ENCODE measurements at places on chromosomes 1 and 21.

GRCh38 chr1:97980530-97980929 lies 59.7 kb upstream of the DPYD start:
- no peak for DNase-seq

- no peak for DNase-seq
Measured at GRCh38 chr1:86825319-86825718, 88.6 kb downstream of the SELENOF start.

- no peak for DNase-seq
Measured at GRCh38 chr1:31981456-31981839, 32.2 kb upstream of the KHDRBS1 start.

DNA sequence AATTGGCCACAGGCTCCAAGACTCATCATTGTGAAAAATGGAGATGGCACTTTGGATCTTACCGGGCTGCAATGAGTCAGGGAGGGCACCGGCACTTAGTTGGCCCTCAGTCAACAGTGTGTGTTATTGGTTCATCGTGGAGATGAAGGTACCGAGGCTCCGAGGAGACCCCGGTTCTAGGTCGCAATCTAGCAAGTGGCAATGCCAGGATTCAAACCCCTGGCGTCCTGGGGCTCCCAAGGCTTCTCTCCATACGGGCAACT lies 49.0 kb upstream of the ACOT11 start:
- no peak for DNase-seq

GRCh38 chr1:65793359-65793732 lies 651 bp downstream of the PDE4B start:
- DNase-seq, result no peak

DNA sequence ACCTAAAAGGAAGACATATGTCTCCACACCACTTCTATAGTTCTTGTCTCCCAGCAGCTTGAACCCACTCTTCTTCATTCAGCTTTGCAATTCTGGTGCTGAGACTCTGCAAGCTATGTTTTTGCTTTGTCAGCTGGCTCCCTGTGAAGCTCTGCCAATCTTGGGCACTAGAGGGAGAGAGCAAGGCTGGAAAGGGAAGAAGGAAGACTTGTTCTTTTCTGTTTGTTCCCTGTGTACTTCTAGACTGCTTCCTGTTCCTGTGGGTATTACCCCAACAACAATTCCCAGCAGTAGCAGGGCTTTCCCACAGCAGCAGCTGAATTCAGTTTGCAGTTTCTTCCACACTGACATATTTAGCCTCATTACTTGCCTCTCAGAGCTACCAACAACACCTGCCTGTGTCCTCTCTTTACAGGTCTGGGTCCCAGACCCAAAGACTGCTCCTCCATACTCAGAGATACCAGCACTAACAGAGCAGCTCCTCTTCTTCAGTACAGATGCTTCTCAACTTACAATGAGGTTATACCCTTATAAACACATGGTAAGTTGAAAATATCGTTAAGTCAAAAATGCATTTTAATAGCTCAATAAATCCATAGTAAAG lies 275.2 kb upstream of the NEGR1 start:
- no peak for DNase-seq

GRCh38 chr1:57632401-57632800 lies 208.5 kb upstream of the DAB1 start:
- DNase-seq, result no peak

GRCh38 chr1:159646687-159647086 lies 59.1 kb downstream of the APCS start:
- DNase-seq, result no peak

DNA sequence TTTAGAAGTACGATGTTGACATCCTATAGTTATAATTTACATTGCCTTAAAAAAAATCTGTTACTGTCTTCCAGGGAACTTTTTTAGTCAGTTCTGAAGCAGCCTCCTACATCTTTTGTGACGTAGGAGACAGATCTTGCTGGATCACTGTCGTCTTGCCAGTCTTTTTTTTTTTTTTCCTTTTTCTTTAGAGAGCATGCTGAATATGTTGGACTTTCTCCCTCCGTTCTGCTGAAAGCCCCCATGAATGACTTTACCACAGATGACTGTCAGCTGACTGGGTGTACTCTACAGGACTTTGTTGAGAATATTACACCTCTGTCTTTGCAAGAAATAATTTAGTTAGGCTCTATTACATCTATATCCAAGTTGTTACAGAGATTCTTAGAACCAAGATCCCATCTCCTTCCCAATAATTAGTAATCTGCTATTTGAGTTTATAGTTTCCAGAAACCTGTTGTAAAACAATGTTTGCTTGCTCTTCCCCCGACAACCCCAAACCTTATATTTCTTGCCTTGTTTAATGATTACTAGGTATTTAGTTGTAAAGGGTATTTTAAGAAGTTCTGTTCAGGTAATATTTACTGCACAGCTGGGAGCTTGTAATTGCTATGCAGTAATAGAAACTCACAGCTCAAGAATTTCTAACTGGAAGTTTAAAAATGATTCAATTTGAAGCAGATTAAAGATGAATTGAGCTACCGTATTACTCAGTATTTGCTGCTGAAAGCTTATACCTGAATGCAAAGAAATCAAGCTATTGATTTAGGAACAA lies 61.8 kb downstream of the RASAL2 start:
- DNase-seq, result no peak

DNA sequence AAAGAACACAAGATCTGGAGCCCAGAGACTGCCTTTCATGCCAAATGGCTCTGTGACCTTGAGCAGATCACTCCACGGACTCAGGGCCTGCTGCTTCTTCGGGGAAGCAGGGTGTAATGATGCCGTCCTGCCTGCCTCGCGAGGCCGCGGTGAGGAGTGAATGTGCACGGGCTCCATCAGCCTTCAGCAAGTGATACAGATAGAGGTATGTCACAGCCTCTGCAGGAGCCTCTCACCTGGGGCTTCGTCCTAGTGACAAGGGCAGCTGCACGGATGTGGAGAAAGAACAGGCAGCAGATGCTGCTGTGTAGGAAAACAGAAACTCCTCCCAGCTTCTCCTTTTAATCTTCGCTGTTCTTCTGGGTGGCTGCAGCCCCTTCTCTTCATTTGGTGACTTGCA lies 127.5 kb downstream of the KCNN3 start:
- no peak for DNase-seq

DNA sequence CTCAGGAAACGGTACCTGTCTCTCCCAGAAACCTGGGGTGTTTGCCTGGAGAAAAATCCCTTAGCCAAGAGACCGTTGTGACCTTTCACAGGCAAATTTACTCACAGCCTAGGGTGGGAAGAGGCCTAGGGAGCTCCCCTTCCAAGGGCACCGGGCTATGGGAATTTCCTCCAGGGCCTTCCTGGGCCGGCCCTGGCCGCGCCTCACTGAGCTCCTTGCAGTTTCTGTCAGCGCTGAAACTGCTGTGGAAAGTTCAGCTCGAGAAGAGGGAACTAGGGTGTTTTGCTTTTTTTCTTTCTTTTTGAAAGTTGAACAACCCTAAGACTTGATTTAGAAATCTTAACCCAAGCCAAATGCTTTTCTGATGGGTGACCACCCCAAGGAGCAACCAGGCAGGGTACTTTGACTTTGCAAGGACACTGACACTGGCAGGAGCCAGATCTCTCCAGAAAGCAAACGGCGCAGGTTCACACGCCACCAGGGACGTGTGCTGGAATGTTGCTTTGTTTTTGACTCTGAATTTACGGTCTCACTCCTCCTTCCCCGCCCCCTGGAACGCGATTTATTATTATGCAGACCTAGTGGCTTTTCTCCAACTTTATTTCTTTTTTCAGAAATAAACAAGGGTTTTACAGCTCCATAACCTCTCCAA lies 229.6 kb upstream of the JUN start:
- DNase-seq, result no peak

- no peak for DNase-seq
Measured at GRCh38 chr1:184028854-184029623, 8.5 kb downstream of the COLGALT2 start.

DNA sequence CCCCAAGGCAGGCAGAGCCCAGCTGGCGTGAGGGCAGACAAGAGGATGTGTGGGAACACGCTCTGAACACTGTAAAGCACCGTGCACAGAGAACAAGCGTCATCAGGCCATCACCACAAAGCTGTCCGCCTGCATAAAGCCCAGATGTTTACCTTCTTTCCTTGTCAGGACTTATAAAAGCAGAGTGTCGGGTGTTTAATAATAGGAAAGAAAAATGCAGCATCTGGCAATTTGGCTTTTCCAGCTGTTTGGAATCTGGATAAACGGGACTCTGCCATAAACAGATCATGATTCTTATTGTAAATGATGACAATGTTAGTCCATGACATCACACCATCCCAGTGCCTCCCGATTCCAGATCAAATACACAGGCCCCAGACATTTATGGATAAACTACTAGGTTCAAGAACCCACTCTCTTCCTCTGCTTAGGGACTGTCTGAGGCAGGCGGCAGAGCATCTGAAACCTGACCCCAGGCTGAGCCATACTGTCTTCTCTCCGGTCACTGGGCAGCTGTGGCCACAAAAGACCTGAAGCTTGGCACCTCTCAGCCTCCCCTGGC lies 4.2 kb downstream of the GLIS1 start:
- DNase-seq, result no peak

DNA sequence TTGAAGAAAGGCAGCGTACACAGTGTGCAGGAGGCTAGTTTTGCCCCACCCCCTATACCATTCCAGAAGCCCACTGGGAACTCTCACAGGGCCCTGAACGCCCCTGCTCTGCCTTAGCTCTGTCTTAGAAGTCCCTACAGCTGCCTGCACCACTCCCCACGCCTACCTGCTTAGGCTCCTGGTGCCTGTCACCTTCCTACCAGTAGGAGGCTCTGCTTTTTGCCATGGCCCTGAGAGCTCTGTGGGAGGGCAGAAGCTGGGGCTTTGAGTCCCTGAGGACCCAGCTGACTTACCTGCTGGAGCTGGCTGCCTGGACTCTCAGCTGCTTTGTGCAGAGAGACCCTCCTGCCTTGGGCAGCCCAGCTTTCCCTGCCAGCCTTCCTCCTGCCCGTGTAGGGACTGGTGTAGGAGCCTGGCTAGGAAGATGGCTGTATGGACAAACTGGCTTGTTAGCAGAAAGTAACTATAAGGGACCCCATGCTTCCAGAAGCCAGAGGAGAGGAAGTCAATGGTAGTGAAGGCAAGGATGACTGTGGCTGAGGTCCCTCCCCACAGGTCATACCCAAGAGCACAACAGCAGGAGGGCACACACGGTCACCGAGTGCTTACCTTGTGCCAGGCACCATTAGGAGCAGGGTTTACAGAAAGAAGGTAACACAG lies 9.8 kb upstream of the CELSR2 start:
- DNase-seq, result peak; percentile 62

DNA sequence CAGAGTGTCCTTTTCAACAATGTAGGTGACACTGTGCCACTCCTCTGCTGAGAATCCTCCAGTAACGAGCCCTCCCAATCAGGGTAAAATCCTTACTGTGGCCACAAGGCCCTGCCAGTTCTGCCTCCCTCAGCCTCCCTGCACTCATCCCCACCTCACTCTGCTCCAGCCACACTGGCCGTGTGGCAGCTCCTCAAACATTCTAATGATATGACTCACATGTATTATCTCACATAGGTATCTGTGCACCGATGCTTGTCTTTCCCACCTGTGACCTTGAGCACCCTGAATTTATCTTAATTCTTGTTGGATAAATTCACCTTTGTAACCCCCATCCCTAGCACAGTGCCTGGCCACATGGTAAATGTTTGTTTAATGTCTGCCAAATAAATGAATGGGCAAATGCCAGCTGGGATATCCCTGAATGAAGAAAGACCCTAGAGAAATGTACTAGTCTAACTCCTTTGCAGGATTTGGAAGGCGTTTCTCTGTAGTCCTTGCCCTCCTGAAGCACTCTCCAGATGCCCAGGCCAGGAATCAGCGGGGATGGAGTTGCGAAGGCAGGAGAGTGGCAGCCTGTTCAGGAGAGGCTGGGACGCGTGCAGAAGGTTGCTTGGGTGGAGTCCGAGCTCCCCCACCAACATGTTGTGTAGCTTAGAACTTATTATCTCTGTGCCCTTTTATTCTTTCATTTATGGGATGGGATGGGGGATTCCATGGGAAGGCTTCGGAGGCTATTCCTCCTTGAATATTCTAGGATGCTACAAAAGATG lies 106.0 kb downstream of the TMEM53 start:
- DNase-seq, result no peak

- no peak for DNase-seq
Measured at GRCh38 chr1:24704411-24705259, 40.6 kb upstream of the CLIC4 start.

- no peak for DNase-seq
Measured at GRCh38 chr21:41957991-41958766, 4.4 kb upstream of the C2CD2 start.

DNA sequence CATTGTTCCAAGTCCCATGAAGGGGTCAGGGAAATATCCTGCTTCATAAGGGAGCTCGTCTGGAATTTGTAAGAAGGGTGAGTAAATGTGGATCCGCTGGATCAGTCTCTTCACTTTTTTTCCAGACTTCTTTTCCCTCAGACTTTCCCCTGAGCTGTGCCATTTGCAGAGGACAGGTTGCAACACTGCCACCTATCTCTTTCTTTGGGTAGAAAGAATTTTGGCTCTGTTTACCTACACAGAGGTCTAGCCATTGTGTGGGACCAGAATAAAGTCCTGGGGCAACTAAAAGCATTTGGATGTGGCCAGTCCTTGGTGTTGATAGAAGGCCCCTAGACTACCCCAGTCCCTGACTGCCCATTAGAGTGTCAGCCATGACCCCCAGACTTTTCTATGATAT lies 1146.7 kb upstream of the PRMT6 start:
- no peak for DNase-seq

GRCh38 chr1:183598386-183598785 lies 8.1 kb upstream of the NCF2 start:
- no peak for DNase-seq

DNA sequence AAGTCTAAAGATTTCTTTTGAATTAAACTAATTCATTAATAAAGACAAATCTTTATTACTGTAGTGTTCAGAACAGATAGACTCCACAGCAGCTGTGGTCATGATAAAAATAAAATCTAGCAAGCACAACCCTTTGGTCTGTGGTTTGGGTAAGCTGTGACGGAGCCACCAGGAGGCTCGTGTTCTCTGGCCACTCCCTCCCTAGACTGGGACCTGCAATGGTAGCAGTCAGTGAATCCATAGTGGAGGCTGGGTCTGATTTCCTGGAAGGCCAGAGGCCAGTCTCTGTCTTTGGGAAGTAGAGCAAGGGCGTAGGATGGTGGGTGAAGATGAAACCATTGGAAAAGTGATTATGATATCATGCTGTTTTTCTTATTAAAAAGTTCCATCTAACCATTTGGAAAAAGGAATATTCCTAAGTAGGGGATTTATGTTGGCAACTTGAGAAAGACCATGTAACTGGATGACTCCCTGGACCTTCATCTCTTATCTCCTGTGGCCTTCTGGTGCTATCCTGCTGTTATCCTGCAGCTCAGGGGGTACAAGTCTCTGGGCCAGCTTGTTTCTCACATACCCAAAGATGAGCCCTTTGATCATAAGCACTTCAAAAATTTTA lies 39.0 kb downstream of the TENT5C start:
- DNase-seq, result no peak

- no peak for DNase-seq
Measured at GRCh38 chr1:210698661-210699060, 370.0 kb downstream of the HHAT start.

- DNase-seq, result no peak
Measured at GRCh38 chr1:215594640-215595039, 27.5 kb downstream of the KCTD3 start.

DNA sequence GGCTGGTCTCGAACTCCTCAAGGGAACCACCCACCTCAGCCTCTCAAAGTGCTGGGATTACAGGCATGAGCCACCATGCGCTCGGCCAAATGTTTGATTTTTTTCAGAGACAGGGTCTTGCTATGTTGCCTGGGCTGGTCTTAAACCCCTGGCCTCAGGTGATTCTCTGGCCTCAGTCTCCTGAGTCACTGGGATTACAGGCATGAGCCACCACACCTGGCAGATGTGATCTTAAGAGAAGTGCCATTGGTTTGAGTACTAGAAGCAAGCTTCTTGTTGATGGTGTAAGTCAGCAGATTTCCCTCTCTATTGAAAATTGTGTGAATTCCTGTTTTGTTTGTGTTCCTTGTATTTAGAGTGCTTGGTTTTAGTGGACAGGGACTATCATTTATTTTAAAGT lies 5.2 kb downstream of the CAP1 start:
- no peak for DNase-seq

Data from upper lobe of right lung (tissue), 1 donor.